ENCODE measurements at places on chromosomes 3 and 15. TPM values are rescaled to one million over a fixed set of nuclear protein-coding genes. Genes with fewer than 3 reads are reported as not detected.

SRGAP3 gene
- 0.43 TPM for total RNA-seq

LDHAL6B gene
- total RNA-seq, result not detected

XCR1 gene
- not detected for total RNA-seq

UBA7 gene
- 27.9 TPM for total RNA-seq

EPHA6 gene
- 0.22 TPM for total RNA-seq

NR1I2 gene
- total RNA-seq, result under 0.01 TPM

C3orf85 gene
- total RNA-seq, result not detected

FOXB1 gene
- total RNA-seq, result not detected

UMPS gene
- 30.4 TPM for total RNA-seq

SLC28A1 gene
- not detected for total RNA-seq

B3GNT5 gene
- 1.9 TPM for total RNA-seq

H1-8 gene
- total RNA-seq, result not detected

GASK1A gene
- total RNA-seq, result 0.22 TPM

RBP2 gene
- total RNA-seq, result not detected

TRH gene
- not detected for total RNA-seq

ZSCAN29 gene
- total RNA-seq, result 25.5 TPM

APEH gene
- 102 TPM for total RNA-seq

ARRDC4 gene
- 2.8 TPM for total RNA-seq

GOLGA8R gene
- 0.66 TPM for total RNA-seq

ITIH1 gene
- not detected for total RNA-seq

SEMA5B gene
- total RNA-seq, result not detected

GRM2 gene
- total RNA-seq, result not detected

CAV3 gene
- not detected for total RNA-seq

DLL4 gene
- 9.4 TPM for total RNA-seq

PIGX gene
- 15.5 TPM for total RNA-seq

Measured in placental pericyte (primary cell).